GM23248 (cell line): ENCODE measurements at places on chromosomes 1 and 21. TPM values are rescaled to one million over a fixed set of nuclear protein-coding genes. Genes with fewer than 3 reads are reported as not detected.

DNA sequence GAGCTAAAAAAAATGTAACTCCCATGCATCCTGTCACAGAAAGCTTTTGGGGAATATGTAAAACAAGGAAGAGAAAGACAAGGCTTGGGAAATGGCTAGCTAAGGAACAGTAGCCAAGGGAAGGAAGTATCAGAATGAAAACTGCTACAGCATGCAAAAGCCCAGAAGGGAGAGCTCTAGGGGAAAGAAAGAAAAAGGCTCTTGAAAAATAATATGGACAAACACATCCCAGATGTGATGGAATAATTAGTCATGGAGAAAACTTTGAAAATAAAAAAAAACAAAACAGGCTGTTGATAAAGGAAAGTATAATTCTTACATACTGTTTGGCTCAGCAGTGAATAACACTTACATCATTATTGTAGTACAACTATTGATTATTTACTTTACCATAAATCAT is 47.9 kb upstream of the VCAM1 start:
- DNase-seq, result peak; percentile 59

DNA sequence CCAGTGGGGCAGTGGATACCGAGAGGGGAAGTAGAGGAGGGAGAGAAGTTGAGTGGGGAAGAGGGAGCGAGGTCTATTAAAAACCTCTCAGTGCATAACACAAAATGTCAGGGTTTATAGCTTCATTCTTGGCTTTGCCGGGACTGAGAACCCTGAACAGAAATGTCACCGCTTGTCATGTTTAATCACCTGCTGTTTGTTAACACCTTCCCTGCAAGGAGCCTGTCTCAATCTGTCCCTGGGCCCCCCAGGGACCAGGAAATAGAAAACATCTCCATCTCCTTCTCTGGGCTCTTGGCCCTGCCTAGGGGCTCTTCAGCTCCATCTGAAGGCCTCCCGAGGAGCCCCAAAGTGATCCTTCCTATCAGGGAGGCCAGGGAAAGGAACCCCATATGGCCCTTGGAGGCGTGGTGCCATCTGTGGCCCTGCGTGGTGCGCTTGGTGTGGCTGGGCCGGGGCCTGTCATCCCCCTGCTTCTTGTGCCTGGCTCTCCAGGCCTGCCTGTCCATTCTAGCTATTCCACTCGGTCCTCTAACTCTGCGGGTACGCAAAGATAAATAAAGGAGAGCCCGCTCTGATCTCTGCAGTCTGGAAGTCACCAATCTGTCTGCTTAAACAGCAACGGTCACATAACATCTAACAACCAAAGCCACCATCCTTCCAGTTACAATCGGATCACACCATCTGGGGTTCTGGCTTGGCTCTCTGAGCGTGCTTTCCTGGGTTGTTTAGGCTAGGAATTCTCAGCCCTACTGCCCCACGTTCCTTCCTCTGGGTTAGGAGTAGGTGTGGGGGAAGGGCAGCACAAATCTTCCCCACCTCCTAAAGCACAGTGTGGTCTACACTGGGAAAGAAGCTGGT is 113.8 kb downstream of the CASZ1 start:
- DNase-seq, result no peak

DNA sequence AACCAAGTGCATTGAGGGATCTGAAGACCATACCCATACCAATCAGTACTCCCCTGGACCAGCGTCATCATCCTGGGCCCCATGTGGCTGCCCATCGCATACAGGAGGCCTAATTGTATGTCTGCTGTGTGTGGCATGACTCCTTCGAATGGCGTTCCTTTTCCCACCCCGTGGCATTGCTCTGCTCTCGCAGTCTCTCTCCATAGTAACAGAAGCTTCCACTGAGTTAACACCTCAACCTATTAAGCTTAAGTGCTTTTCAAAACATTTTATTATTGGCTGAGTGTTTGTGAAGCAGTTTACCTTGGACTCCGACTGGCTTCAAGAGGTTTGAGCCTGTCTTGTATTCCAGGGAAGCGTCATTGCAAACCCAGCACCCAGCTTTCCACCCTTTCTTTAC is 187.1 kb upstream of the LMO4 start:
- DNase-seq, result no peak

The RPF1 gene
- 18.8 and 33.0 TPM in 2 replicates for total RNA-seq
